ENCODE measurements at places on chromosomes 1 and 21.
A peak's percentile ranks its signal among the peaks of the same experiment; 100 is the strongest.

- DNase-seq, result no peak
These were observed 40.8 kb upstream of the UTS2 start for GRCh38 chr1:7893529-7894180.

DNA sequence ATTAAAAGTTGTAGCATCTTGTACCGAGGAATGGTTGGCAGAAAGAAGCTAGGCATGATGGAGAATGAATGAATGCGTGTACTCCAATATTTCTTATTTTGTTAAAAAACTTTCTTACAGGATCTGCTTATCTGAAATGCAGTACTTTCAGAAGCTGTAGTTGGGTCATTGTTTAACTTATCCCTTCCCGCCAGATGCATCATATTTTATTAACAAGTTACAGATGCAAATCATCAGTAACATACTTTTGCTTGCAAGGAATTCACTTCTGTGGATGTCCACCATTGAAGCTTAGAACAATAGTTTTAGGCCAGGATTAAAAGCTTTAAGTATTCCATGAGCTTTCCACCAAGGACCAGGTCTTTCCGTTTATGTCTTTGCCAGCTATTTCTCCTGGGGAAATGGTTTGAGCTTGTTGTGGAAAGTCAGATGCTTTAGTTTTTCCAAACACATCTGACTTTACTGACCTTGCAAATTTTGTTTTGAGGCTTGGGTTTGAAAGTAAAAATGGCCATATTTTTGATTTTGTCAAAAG, 65.4 kb downstream of the PATJ start:
- no peak for DNase-seq

- peak; percentile 19 for DNase-seq
These were observed 61.1 kb upstream of the ACOT11 start for GRCh38 chr1:54486907-54487306.

GRCh38 chr1:53551428-53551995, 92.3 kb downstream of the DMRTB1 start:
- no peak for DNase-seq

- no peak for DNase-seq
These were observed 6.9 kb downstream of the TAF5L start for GRCh38 chr1:229619002-229619401.

DNA sequence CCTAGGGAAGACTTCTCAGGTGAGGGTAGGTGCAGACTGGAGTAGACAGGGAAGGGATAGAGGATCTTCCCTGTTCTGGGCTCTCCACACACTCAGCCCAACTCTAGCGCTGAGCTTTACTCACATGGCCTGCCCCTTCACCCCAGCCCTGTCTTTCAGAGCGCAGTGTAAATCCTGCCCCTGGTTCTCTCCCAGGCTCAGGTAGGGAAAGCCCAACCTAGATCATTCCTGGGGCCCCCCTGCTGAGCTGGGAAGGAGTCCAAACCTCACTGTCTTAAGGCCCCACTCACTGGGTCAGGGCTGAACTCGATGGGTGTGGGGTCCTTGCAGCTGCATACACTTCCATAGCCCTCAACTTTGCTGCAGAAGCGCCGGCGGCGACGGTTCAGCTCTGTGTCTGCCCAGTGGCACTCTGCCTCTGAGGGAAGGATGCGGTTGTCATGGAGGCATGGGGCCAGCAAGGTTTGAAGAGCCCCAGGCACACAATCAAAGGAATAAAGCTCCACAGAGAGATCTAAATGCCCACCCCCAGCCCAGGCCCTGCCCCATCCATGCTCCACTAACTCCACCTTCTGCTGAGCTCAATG, 4.2 kb downstream of the POMGNT1 start:
- no peak for DNase-seq

GRCh38 chr1:213821943-213822334, 165.8 kb upstream of the PROX1 start:
- DNase-seq, result no peak

DNA sequence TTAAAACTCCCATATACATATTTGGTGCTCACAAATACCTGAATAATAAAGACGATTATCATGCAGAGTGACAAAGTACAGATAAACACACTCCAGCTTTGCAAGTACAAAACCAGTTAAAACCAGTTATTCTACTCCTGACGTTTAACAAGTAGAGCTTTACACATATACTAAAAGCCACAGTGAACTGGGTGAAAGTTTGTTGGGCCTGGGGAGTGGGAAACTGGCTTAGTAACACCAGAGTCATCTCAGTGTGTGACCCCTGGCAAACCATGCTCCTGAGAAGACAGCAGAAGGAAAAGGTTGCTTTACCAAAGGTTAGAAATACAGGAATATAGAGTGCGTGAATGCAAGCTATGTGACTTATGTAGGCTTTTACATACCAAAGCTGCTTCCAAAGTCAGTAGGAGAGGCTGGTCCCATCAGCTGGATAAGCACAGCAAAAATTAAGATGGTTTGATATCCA, 148.1 kb downstream of the NRIP1 start:
- no peak for DNase-seq

GRCh38 chr1:100868364-100868995, 26.2 kb downstream of the EXTL2 start:
- DNase-seq, result peak; percentile 61

DNA sequence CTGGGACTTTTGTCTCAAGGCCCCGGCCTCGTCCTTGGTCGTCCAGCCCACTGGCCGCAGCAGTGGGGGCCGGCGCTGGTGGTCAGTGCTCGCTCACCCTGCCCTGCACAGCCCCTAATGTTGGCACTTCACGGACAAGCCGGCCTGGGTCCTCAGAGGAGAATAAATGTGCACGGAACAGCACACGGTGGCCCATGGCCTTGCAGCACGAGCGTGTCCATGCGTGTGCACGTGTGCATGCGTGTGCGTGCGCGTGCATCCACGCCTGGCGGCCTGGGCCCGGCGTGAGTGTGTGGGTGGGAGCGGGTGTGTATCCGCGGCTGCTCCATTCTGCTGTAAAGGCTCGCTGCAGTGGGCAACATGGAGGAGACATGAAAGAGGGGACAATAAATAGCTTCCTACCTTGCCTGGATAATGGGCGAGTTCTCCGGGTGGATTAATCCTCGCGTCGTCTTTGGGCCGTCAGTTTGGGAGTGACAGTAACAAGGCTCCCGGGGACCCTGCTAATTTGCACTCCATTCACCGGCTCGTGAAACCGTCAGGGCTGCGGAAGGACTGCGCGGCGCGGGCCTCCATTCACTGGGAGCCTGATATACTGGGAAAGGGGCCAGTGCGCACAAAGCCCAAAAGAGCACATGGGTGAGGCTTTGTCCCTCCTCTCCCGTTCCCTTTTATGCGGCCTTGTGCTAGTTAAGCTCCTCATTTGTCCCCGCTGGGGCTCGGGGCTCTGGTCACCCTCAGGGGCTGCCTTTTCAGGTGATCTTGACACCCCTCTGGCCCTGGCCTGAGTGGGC, 142.8 kb downstream of the PRDM16 start:
- no peak for DNase-seq

DNA sequence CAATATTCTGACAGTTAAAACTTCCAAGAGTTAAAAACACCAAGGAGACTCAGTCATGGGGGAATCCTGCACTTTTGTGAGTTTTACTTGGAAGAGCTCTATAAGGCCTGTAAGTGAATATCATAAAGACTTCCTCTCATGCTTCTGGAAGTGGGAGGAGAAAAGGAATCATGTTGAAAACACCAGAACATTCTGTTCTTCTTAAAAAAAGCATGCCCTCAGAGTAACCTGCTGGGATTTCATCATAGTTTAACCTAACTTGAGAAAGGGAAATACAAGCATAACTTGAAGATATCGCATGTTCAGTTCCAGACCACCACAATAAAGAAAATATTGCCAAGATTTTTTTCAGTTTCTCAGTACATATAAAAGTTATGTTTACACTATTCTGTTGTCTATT, 51.9 kb downstream of the COL11A1 start:
- no peak for DNase-seq

- DNase-seq, result no peak
These were observed 317.2 kb upstream of the NFIA start for GRCh38 chr1:60765204-60765603.

DNA sequence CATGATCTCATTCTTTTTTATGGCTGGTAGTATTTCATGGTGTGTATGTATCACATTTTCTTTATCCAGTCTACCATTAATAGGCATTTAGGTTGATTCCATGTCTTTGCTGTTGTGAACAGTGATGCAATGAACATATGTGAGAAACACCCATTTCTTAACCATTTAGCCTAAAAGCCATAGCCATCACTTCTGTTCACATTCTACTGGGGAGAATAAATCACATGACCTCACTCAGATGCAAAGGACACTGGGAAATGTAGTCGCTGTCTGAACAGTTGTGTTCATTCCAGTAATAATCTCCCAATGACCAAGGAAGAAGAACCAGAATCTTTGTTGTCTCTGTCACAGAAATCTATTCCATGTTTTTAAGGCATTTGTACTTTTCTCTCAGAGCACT, 15.1 kb upstream of the PLA2G2E start:
- no peak for DNase-seq

DNA sequence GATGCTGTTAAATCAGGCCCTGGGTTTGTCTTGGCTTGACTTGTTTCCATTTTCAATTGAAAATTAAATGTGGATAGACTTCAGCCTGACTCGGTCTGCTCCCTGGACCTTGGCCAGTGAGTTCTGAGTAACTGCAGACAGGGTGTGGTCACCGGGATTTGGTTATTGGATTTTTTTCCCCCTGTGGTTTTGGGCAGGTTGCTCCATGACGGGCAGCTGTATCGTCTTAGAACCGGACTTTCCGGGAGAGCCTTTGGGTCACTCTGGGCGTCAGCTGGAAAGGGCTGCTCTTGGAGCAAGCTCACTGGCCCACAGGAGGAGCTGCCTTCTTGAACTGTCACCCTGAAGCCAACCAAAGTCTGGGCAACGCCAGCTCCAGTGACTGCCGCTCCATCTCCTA, 75.0 kb downstream of the CLIC6 start:
- no peak for DNase-seq
